Glomerular endothelial cell (primary cell): ENCODE measurements at places on chromosomes 12 and 14.

DNA sequence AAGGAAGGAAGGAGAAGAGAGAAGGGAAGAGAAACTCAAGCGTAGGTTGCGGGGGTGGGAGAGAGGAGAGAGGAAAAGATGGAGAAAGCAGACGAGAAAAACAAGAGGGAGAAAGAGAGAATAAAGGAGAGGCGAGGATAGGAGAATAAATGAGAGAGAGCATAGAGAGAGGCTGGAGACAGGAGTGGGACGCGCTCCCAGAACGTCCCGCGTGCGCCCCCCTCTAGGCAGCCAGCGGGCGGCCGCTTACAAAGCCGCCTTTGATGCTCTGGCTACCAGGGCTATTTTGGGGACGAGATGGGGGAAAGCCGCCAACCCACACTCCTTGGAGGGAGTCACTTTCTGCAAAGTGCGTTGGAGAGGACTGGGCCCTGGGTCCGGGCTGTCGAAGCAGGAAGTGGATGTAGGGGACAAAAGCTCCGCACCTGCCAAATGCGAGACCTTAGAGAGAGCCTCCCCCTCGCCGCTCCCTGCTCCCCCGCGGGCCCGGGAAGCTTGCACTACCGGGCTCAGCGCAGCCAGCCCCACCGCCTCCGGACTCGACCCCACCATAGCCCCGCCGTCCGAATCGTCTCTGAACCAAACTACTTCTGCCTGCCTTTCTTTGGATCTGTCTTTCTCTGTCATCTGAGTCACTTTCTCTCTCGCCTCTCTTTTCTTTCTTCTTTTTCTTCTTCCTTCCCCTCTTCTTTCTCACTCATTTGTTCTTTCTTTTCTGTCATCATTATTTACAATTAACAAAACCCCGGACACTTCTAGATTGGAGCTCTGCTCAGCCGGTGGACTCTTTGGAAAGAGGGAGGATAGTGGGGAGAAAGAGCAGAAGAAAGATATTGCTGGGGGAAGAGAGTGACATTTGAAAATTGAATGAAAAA is 8.0 kb downstream of the ASCL1 start:
- DNase-seq: no peak

DNA sequence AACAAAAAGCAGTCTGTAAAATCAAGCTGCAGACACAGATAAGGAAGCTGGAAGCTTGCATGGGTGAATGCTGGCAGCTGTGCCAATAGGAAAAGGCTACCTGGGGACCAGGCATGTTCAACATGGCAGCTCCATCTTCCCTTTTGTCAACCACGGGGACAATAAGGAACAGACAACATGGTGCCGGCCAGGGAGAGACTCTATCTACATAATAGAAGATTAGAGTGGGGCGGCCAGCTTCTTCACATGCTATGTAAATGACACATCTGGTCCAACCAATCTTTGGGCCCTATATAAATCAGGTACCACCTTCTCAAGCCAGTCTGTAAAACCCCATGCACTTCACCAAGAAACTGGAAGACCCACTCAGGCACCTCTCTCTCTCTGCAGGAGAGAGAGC is 157.6 kb downstream of the SUDS3 start:
- DNase-seq: no peak

GRCh38 chr14:104507443-104507842 is 72.1 kb upstream of the C14orf180 start:
- no peak for DNase-seq

DNA sequence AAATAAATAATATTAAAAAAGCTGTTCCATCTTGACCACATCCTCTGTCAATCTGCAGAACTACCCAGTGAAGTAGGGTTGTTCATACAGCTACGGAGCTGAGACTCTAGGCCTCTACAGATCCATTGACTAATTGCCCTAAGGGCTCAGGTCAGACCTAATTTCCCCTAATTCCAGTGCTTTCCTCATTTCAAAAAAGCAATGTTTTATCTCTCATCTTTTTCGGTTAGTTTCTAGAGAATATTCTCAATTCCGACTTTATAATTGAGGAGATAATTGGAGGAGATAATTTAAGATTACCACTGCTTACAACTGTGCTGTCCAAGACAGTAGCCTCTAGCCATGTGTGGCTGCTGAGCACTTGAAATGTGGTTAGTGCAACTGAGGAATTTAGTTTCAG is 167.1 kb downstream of the KIF21A start:
- no peak for DNase-seq

- DNase-seq: no peak
These were observed 69.5 kb downstream of the ADAMTS20 start for GRCh38 chr12:43482311-43483085.

GRCh38 chr12:44431647-44432343 is 444.3 kb downstream of the NELL2 start:
- DNase-seq: no peak

- DNase-seq: no peak
These were observed 87.9 kb downstream of the PLEKHA5 start for GRCh38 chr12:19217446-19217845.

- DNase-seq: no peak
These were observed 799.7 kb downstream of the RPS29 start for GRCh38 chr14:48786498-48786897.

GRCh38 chr14:52901357-52901980 is 49.4 kb downstream of the FERMT2 start:
- DNase-seq: no peak

DNA sequence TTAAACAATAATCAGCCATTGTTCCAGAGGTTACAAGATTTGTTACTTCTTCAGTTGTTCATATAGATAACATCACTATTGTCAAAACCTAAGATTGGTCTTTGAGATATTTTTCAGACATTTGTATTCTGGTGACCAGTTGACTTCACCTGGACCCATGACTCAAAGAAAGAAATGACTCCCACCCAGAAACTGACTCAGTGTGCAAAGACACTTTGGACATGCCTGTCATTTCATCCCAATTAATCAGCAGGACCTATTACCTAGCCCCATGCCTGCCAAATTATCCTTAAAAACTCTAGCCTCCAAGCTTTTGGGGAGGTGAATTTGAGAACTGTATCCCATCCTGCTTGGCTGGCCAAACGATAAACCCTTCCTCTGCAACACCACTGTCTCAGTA is 27.7 kb upstream of the TSPAN11 start:
- no peak for DNase-seq

- DNase-seq: no peak
These were observed 154.1 kb downstream of the GALC start for GRCh38 chr14:87838931-87839330.

- DNase-seq: no peak
These were observed 98.5 kb upstream of the SLC24A4 start for GRCh38 chr14:92224358-92224954.

DNA sequence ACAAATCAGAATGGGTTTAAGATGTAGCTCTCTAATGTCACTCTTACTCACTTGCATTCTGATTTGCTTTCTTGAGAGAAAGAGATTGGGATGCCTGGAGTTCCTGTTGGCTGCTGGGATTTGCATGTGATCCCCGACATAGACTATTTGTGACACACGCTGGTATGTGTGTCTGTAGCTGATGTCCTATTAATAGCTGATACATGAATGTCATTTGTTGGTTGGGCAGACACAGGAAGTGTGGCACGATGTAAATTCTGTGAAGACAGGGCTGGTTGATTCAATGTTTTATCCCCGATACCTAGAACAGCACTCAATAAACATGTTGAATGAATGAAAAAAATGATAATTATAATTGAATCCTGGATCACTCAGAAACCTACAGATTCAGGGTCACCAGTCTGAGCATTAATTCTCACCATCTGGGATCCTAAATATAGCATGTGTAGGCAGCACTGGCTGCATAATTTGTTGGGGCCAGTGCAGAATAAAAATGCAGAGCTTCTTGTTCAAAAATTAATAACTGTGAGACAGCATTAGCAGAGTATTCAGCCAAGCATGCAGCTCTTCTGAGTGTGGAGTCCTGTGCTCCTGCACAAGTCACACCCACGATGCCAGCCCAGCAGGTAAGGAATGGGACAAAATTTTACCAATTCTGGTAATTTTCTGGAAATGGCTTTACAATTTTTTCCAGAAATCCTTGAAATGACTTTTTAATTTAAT is 35.5 kb upstream of the SOCS2 start:
- no peak for DNase-seq

DNA sequence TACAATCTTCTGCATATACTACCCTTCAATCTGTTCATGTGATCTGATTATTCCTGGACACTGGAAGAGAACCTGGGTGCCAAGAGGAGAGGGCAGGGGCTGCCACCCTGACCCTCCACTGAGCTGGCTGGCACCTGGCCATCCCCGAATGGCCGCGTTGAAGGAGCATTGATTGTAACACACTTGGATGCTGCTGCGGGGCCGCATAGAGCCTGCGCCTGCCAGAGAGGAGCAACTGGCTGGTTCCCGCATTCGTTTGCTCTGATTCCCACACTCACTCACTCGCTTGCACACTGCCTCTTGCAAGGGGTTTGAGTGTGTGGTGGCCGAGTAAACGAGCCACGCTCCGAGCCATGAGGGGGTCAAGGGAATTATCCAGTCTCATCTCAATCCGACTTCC is 32.4 kb downstream of the PSEN1 start:
- no peak for DNase-seq

DNA sequence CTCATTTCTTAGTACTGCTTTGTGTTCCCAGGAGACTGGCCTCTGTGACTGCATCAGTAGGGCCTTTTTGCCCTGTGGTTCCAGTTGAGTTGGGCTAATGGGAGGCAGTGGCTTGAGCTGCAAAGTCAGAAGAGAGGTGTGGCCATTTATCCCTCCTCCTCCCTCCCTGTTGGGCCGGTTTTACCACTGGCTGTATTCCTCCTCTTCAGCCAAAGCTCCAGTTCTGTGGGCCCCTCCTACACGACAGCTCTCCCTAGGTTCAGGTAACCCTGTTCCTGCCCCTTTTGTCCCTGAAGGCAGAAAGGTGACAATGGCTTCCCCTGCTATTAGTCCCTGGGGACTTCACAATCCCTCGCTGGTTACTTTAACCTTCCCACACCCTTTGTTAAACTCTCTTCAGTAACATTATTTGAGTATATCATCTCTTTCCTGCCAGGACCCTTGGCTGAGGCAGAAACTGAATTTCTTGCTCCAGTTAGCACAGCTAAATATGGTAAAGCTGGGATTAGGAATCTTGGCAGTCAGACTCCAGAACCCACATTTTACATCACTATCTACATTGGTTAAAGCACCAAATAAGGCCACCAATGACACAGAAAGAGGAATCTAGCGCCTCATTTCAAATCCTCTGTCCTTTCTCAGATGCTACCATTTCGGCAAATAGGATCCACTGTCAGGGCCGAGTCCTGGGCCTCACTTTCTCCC is 121.9 kb upstream of the SLC35F4 start:
- DNase-seq: no peak

DNA sequence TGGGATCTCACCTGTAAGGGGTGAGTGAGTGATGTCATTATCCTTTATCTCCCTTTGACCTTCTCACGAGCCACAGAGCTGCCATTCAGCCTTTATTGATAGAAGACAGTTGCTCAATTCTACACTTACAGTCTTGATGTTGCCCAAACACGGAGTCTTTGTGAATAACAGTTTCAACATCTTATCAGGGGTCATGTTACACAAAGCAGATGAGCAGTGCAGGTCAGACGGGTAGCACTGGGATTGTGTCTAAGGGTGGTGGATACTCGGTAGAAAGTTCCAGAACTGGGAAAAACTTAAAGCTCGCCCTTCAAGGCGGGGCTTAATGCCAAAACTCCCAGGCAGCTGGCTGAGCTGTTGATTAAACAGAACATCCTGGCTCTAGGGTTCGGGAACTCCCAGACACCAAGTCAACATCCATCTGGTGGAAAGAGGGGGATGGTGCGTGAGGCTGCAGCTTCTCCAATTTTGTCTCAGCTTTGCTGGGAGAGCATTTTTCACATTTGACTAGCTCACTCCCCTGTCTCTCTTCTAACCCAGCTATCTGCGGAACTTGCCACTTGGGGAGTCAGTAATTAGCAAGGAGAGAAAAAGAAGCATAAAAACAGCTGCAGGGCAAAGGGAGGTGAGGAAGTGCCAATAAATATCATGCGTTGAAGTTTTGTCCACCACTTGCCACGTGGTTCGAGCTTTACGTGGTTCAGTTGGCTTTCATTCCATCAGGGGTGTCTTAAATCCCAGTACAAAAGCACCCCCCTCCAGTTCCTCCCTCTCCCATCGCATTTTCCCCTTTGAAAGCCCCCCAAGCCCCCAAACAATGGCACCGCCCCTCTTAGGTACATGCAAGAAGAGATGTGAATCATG is 31.0 kb downstream of the FOXN4 start:
- no peak for DNase-seq

DNA sequence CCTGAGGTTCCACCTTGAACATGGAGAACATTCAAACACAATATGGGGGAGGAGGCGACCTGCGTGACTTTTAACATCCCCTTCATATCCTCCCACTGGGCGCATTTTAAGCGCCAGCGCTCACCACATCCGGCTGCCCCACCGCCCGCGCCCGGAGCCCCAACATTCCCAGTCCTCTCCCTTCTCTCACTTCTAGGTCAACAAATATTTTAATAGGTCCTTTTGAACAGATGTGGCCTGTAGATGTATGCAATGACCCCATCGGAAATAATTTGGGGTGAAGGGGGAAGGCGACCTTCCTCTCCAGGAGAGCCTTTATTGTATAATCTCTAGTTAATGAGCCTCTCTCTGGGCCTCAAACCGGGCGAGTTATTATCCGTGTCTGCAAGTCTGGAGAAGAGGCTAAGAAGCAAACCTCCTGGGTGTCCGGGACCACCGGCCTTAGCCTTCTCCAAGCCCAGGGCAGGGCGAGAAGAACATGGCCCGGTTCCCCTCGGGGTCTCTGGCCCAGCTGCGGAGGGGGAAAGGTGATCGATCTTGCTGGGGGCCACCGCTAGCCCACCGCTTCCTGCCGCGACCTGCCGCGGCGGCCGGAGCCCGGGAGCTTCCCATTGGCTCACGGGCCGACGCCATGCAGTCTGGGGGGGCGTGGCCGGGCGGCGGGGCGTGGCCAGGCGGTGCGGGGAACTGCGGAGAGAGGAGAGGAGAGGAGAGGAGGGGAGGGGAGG is 83.2 kb upstream of the HMGA2 start:
- no peak for DNase-seq

DNA sequence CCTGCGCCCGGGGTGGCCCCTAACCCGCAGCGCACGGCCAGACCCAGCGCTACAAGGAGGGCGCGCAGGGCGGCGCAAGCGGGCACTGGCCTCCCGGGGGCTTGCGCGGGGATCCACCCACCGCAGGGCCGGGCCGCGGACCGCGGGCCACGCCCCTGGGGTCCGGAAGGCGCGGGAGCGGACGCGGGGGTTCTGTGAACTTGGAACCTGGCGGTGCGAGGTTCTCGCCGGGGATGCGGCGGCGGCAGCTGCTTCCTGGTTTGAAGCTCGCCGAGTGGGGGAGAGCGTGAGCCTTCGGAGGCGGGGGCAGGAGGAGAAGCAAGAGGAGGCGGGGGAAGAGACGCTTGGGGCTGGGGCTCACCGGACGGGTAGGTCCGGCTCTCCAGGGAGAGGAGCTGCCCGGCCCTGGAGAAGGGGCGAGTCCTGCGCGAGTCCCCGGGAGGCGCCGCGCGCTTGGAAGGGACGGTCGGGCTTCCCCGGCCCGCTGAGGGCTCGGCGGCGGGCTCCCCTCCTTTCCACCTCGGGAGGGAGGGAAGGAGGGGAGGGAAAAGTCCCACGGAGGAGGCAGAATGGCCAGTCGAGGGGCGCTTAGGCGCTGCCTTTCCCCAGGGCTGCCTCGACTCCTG is at the start of gene PRKCH:
Gene PRKCH (plus strand): TSS at position 195 of the 626 bp plus-strand sequence. CDS start 523 bp downstream, outside the sequence.
- DNase-seq: no peak
